NCI-H2171 (cell line): ENCODE measurements at places on chromosomes 5 and 9.

GRCh38 chr9:93891050-93891449 lies 64.1 kb downstream of the BARX1 start:
- DNase-seq = no peak

GRCh38 chr9:137305798-137306065 lies 3.7 kb upstream of the NRARP start:
- DNase-seq = no peak

DNA sequence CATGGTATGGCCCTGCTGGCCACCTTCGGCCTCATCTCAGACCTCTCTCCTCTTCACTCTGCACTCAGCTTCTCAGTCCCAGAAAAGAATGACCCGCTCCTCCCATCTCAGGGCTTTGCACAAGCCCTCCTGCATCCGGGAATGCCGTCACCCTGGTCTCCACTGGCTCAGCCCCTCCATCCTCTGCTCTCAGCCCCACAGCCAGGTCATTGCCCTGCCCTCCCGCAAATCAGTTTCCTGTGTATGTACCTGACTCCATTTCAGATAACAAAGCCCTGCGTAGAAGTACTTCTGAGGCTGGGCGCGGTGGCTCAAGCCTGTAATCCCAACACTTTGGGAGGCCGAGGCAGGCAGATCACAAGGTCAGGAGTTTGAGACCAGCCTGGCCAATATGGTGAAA lies 28.9 kb upstream of the EEIG1 start:
- no peak for DNase-seq

DNA sequence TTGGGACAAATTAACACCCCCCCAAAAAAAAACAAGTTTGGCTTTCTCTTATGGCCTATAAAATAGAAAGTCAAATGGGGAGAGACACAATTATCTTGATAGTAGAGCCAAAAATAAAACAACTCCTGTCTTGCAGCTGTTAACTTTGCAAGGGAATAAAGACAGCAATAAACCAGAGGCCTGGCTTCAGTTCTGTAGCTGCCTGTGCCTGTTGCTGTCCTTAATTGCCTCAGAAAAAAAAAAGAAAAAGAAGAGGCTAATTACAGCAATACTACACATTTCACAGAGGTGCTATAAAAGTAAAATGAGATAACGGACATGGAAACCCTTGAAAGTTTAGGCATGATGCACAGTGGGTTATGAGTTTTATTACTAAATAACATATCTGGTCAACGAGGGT lies 170.7 kb upstream of the IRX1 start:
- DNase-seq = no peak

DNA sequence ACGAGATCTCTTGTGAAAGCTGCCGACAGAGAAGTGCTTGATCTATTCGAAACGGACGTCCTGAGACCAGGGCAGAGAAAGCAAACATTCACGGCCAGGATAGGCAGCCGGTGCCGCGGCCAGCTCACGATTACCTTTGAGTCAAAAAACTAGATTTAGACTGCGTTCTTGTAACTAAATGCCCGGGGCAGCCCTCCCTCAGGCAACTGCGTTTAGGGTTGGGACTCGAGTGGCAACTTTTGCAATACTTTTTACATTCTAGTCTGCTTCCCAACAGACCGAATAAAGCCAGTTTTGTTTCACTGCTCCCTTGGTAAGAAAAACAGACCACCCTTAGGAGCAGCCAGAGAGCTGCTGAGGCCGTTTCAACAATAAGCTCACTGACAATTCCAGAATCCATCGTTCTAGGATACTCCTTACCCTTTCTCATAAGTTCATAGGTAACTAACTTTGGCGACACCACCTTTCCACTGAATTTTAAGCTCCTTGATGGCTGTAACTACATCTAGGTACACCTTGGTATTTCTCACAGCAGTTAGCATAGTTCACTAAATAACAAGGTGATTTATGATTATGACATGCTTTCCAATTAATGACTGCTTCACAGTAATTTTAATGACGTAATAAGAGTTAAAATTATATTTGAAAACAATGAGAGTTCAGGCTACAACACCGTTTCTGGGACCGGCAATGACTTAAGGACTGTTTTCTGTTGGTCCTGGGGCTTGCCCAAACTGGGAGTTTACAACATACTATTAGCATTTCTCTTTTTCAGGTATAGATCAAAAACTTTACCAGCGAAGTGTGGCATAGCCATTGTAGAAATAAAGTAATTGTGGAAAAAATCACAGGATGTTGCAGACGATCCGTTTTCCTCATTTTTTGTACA lies 899 bp upstream of the RAPGEF6 start:
- no peak for DNase-seq

- no peak for DNase-seq
Measured at GRCh38 chr9:119092125-119092524, 277.1 kb downstream of the BRINP1 start.

DNA sequence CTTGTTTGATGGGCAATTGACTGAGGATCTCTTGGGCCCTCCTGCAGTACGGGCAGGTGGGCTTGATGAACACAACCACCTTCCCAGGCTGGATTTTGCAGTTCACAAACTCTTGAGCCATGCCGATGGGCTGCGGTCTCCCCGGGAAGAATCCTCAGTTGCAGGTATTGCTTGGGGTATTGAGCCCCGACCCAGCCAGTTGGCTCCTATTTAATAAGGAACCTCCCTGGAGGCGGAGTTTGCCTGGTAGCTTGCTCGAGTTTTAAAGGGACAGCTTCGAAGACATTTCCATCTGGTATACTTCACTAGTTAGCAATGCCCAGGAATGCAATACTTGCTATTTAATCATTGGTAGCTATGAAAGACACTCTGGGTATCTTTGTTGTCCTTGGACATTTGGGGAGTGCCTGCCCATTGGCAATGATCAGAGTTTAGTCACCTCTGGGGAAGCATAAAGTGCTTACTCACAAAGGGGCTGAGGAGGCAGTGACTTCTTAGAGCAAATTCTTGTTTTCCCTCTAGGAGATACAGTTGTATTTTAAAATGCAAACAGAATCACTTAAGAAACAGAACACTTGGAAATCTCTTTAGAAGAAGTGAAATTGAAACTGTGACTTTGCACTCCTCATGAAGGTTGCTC lies at the start of gene GLRX:
Gene GLRX (minus strand): TSS at position 185 of the 640 bp plus-strand sequence. CDS start 64 bp downstream, at position 121.
- DNase-seq = peak; percentile 15

GRCh38 chr9:137194388-137194787 lies 5.9 kb downstream of the SSNA1 start:
- no peak for DNase-seq

DNA sequence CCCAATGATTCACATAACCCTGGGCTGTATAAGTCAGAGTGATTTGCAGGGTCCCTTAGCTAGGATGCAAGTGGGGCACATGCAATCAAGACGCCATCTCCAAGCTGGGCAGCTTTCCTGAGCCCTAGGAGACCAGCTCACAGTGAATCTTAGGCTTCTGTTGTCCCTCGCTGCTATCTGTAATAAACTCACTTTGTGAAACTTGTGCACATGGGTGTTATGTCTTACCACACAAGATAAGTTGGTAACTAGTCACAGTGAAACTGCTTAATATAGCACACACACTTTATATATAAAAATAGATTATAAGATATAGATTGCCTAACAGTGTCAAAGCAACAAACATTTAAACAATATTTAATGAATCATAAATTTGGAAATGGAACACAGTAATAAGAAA lies 658.5 kb downstream of the SLCO4C1 start:
- DNase-seq = no peak
